ENCODE measurements at places on chromosomes 12 and 14.

DNA sequence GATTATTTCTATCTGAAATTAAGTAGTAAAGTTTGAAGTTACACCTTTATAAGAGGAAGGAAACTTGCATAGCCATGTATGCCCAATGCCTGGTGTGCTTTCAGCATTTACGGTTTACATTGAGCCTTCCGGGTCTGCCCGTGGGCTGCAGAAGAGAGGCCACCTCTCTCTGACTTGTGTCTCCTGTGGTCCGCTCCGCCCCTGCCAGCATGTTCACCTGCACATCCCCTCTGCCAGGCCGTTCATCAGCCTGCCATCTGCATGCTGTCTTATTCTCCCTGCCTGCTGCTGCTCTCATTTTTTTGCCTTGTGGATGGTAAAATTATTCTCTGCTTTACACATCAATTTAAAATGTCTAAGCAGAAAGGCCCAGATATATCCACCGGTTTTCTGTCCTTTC is 41.5 kb upstream of the DYNC1H1 start:
- no peak for DNase-seq

DNA sequence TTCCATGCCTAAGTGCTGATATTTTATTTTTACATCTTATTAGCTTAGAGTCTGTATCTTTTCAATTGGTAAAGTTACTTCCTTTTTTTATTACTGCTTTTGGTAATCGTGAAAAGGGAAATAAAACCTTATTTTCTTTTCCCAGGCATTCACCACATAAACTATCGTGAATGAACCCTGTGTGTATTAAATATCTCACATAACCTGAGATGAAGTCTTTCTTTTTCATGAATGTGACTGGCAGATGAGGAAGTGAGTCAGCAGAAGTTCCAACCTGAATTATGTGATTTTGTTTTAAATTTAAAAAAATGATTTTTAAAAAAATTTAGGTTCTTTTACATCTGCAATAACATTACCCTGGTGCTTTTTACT is 26.0 kb downstream of the MYBPC1 start:
- no peak for DNase-seq

GRCh38 chr14:59347915-59348314 is 117.3 kb downstream of the GPR135 start:
- no peak for DNase-seq

- DNase-seq: no peak
Measured at GRCh38 chr12:12720672-12721161, 3.5 kb downstream of the CDKN1B start.

- DNase-seq: no peak
Measured at GRCh38 chr12:53058674-53059433, 9.0 kb downstream of the TNS2 start.

DNA sequence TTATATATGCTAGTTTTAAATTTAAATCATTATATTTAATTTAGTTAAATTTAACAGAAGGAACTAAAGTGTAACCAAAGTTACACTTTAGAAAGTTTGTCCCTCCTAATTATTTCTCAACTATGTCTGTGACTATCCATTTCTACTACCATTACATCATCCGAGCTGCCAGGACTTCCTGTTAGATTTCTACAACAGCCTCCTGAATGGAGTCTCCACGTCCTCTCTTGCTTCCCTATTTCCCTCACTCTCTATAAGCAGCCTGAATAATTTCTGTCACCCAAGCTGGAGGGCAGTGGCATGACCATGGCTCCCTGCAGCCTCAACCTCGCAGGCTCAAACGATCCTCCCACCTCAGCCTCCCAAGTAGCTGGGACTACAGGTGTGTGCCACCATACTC is 84.1 kb downstream of the TTC7B start:
- DNase-seq: no peak

DNA sequence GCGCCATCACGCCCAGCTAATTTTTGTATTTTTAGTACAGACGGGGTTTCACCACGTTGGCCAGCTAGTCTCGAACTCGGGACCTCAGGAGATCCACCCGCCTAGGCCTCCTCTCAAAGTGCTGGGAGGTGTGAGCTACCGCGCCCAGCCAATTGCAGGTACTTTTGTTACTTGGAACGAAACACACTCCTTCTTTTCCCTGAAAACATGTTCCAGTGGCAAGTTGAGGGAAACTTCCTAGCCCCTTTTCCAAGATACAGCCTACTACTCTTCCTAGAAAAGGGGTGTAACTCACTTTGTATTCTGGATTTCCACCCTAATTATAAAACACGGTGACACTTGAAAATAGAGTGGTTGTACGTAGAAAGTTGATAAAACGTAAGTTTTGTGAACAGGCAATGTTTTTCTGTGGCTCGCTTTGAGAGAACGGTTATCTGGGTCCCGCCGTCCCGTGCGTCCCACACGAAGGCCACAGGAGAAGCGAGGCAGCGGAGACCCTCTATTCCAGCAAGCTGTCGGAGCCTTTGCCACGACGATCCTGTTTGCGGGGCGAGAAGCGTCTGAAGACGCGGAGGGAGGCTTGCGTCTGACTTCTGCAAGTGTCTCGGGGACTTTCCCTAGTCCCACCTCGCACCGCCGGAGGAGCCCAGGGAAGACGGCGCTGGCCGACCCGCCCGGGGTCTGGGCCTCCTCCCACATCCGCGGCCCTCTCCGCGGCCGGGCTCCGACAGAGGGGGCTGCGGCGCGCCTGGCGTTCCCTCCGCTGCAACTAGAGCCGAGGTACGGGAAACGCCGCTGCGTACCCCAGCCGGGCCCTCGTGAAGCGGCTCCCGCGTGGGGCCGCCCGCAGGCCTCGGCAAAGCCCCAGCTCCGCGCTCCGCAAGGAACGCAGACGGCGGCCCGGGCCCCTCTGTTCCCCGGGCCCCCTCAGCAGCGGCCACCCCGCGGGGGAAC is 745 bp downstream of the CDCA4 start:
- DNase-seq: no peak

DNA sequence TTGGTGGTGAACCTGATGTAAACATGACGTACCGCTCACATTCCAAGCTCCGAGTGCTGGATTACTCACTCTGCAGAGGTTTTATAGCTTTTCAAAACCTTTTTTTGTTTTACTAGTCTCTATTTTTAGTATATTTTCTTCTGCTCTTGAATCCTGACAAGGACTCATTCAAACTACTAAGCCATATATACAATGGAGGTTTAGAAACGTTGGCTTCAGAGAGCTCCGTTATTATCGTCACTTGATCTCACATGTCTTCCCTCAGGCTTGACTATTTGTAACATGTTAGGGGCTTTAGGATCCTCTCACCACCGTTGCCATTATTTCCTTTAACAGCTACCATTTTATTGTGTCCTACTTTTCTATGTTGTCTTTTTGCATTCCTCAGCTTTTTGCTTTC is 1321.5 kb upstream of the FLRT2 start:
- no peak for DNase-seq

GRCh38 chr12:52826611-52827498 is 7.3 kb downstream of the KRT79 start:
- DNase-seq: no peak

DNA sequence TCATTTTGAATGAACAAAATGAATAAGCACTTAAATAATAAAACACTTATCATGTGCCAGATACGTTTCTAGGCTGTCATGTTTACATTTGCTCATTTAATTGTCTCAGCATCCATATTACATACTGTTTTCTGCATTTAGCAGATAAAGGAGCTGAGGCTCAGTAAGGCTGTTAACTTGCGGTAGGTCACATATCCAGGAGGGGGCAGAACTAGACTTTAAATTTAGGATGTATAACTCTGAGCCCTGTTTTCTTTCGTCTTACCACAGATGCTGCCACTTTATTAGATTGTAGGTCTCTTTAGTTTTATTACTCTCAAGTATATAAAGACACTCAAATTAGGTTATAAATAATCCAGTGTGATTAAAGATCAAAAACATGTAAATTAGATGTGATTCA is 17.7 kb downstream of the IRAK4 start:
- no peak for DNase-seq

DNA sequence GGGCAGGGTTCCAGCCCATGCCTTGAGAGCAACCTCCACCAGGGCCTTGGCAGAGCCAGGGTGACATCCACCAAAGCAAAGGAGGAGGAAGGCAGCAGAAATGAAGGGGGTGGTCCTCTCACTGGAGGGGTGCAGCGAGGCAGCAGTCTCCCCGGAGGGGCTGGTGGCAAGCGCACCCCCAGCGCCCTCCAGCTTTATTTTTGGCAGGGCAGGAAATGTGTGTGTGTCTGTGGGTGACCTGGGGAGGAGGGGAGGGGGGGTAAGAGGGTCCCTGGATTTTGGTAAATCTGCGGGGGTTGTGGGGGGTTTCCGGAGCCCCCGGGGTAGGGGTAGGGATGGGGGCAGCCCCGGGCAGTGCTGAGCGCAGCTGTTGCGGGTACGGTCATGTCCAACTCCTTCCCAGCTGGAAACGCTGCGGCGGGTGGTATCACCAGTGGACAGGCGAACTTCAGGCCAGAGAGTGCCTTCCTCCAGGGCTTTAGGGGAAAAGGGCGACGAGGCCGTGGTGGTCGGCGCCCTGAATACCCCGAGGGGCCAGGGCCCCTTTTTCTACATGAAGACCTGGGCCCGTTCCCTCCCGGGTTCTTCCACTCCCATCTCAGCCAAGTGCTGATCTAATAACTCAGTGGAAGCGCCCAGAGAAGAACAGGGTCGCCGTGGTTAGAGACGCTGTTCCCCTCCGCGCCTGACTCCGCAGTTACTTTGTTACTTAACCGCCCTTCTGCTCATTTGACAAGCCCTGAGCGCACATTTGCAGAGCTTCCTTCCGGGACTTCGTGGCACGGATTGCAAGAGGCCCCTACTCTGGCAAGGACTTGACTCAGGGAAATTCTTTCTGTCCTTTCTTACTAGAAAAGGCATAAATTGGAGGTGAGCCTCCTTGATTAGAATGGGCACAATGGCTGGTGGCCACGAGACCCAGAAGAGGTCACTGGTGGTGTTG is 55.2 kb downstream of the FOS start:
- no peak for DNase-seq

DNA sequence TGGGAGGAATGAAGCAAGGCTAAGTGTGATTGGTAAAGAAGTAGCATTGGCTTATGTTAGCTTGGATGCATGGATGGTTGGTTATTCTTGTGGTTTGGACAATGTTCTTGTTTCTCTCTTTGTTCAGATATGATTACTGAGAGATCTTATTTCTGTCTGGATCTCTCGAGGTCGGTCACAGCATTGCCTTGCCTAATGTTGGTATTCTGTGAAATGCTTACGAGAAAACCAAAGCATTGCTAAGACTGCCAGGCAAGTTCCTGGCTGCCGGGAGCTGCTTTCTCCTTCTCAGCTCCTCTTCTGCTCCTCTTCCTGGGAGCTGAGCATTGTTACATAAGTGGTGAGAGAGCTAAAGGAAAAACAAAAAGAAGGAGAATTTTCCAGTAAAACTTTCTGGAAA is 7.4 kb upstream of the RND1 start:
- no peak for DNase-seq

- DNase-seq: no peak
Measured at GRCh38 chr12:132672678-132673077, 14.5 kb downstream of the POLE start.

- no peak for DNase-seq
Measured at GRCh38 chr14:102723650-102724049, 53.6 kb upstream of the TRAF3 start.

DNA sequence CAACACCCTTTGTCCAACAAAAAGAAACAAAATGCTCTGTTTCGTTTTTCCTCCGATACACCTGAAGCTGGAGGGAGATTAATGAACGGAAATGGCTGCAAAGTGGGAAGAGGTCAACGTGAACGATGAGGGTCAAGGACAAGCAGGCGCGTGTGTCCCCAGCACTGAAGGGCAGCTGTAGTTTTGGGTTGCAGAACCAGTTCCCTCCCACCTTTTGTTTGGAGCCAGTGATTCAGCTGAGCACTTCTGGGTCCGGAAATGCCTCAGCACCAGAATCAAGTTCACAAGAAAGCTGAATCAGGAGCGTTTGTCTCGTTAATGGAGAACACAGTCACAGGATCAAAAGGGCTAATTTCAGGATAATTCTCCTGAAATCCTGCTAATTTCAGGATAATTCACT is 51.1 kb upstream of the PWP1 start:
- no peak for DNase-seq

GRCh38 chr12:112140728-112141127 is 15.4 kb downstream of the TRAFD1 start:
- DNase-seq: no peak

DNA sequence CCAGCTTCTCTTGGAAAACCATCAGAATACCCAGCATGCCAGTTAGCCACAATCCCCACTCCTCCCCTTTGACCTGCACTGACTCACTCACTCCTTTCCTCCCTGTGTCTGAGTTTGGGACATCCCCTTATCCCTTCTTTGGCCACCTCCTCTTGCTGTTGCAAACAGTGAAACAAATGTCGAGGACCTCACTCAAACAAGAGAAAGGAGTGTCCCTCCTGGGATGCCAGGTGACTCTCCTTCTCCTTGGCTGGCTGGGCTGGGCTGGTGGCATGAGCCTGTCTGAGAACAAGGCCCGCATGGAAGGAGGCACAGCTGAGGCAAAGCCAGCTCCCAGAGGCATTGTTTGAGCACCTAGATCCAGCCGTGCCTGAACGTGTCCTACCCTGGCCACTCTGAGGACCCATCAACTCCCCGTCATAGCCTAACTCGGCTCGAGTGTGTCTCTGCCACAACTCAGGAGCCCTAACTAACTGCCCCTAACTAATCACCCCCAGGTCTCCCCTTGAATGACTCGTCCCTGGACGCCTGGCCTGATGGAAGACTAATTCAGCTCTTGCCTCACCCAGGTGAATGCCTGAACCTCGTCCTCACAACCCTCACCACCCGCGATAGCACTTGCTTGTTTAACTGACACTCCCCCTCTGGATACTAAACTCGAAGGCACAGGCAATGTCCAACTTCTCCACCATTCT is 43.0 kb downstream of the NCOR2 start:
- no peak for DNase-seq

DNA sequence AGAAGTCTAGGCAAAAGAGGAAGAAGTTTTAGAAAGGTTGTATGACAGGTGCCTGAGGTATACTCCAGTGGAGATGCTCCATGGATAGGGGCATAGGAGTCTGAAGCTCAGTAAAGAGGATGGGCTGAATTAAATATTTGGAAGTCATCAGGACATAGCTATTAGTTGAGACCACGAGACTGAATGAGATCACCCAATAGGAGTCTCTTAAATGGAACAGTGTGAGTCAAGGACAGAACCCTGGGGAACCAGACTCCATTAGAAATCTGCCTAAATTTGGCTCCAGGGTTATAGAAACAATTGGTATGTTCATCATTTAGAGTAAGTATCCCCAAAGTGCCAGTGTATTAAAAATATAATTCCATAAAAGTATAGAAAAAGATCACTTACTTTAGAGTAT is 172.6 kb downstream of the PRKCH start:
- no peak for DNase-seq

DNA sequence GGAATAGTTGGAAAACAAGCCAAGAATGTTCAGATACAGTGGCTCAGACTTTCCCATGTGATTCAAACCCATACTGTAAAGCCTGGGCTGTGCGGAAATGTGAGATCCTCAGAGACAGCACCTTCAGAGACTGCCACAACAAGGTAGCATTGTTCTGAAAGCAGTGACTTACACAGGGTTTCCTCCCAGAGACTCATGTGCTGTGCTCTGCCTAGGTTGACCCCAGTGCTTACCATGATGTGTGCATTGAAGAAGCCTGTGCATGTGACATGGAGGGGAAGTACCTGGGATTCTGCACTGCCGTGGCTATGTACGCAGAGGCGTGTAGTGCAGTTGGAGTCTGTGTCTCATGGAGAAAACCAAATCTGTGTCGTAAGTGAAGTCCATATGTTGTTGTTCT is 219.4 kb downstream of the LRRK2 start:
- DNase-seq: no peak
